Stimulated activated CD8-positive, alpha-beta memory T cell treated with anti-CD3 and anti-CD28 coated beads, Interleukin-4, amount 100 ng/mL, for 24 hours (primary cell): ENCODE measurements at places on chromosomes 12 and 14.

- no peak for DNase-seq
Observed at GRCh38 chr14:96614481-96614881, 112.3 kb downstream of the PAPOLA start.

DNA sequence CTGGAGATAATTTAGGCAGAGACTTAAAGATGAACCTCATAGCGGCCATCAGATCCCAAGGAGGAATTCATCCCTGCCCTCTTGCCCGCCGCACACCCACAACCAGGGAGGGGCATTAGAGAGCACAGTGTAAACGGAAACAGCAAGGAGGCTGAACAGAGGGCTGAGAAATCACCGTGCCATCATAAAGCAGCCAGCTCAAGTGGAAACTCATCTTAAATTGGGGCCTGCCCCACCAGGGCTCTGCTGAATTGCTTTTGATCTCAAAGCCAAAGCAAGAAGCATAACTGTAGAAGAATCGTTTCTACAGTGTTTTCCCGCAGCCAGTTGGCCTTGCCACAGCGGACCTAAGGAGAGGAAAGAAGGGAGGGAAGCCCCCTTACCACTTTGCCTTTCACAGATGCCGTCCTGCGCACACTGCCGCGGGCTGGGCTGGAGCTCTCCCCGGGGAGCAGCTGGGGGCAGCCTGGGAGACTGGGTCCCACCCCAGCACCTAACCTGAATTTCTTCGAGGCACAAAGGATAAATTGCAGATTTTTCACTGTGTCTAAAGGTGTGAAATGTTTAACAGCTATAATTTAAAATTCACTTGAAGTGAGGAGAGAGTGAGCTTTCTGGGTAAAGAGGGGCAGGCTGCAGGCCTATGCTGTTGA, 51.8 kb upstream of the MMP17 start:
- DNase-seq, result no peak

- no peak for DNase-seq
Observed at GRCh38 chr14:22995889-22996625, 13.7 kb upstream of the AJUBA start.

DNA sequence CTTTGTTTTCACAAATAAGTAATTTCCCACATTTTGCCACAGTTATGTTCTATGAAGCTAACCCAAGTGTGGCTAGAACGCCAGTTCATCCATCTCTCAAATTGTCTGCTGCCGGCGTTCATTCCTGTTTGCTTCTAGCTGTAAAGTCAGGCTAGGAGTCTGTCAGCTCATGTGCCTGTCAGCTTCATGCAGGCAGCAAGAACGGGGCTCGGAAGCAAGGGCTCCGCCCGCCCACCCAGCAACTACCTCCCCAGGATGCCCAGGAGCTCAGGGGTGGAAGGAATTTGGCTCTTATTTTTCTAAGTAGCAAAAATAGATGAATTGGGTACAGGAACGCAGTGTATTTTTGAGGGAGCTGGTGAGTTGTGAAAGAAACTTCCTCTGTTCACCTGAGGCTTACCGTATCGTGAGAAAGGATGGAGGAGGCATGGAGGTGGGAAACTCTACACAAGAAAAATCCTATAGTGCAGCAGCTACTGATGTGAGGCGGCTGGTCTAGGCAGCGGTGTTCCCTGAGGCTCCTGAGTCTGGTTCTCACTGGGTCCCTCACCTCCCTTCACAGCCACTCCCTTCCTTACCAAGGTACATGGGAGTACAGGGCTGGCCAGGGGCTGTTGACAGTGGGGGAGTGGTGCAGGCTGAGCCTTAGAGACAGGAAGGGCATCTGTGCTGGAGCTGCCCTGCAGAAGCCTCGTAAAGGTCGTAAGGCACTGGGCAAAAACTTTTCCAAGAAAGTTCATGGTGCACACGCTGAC, 54.5 kb upstream of the AMN start:
- DNase-seq, result no peak
